ENCODE measurements at places on chromosomes 2 and 18. TPM values are rescaled to one million over a fixed set of nuclear protein-coding genes. Genes with fewer than 3 reads are reported as not detected.

The IL1F10 gene
- total RNA-seq, result not detected

The INPP5D gene
- 1.6 TPM for total RNA-seq

The FBXO48 gene
- total RNA-seq, result 0.66 TPM

The C2orf15 gene
- not detected for total RNA-seq

The ARHGAP28 gene
- 5.9 TPM for total RNA-seq

The MYCN gene
- not detected for total RNA-seq

The KLHL14 gene
- total RNA-seq, result not detected

The SULT1C4 gene
- total RNA-seq, result not detected

The DSC3 gene
- total RNA-seq, result 0.12 TPM

The IGFBP5 gene
- 731 TPM for total RNA-seq

The L3MBTL4 gene
- total RNA-seq, result 0.44 TPM

The SPC25 gene
- 2.6 TPM for total RNA-seq

Measured in uterine smooth muscle cell (primary cell).